ENCODE measurements at places on chromosomes 16 and 17. TPM values are rescaled to one million over a fixed set of nuclear protein-coding genes. Genes with fewer than 3 reads are reported as not detected.

GRCh38 chr16:53864819-53865493 lies 161.0 kb downstream of the FTO start:
- no peak for DNase-seq

GRCh38 chr17:8823279-8823678 lies 24.1 kb upstream of the MFSD6L start:
- DNase-seq, result no peak

The HSD11B2 gene
- polyA plus RNA-seq, result 0.07 TPM

The FADS6 gene
- not detected for polyA plus RNA-seq

The CD300A gene
- polyA plus RNA-seq, result not detected

The NFATC2IP gene
- polyA plus RNA-seq, result 23.6 TPM

DNA sequence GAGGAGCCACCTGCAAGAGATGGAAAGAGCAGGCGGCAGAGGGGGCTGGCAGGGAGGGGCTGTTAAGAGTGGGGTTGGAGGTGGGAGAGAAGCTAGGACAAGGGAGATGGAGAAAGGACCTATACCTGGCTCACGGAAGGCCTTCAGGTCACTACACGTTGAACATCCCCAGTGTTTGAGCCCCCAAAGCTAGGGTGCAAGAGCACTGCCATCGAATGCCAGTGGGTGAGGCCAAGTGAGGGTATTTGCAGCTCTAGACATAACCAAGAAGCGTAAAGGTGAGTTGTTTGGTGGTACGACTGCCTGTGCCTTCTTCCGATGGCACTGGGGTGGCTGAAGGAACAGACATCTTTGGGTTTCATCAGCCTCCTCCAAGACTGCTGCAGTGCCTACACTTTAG lies 17.0 kb upstream of the HERPUD1 start:
- no peak for DNase-seq

The FBXO39 gene
- polyA plus RNA-seq, result 0.07 TPM

DNA sequence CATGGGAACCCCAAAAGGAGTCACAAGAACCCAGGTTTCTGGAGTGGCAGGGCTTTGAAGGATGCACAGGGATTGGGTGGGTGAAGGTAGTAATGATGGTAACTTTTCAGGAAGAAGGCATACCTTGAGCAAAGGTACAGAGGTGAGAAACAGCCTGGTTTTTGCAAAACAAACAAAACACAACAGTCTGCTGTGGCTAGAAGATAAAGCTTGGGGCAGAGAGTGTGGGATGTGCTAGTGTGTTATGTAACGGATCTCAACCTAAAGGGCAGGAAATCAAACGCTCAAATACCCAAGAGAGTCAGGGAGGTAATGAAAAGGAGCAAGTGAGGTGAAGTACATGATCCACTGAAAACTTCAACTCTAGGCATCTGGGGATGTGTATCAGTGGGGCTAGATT lies 4.6 kb downstream of the PTGES3L start:
- DNase-seq, result no peak

The DPEP3 gene
- not detected for polyA plus RNA-seq

The FOXL1 gene
- polyA plus RNA-seq, result 4.9 TPM

GRCh38 chr17:8243827-8244226 lies 4.0 kb downstream of the CTC1 start:
- no peak for DNase-seq

DNA sequence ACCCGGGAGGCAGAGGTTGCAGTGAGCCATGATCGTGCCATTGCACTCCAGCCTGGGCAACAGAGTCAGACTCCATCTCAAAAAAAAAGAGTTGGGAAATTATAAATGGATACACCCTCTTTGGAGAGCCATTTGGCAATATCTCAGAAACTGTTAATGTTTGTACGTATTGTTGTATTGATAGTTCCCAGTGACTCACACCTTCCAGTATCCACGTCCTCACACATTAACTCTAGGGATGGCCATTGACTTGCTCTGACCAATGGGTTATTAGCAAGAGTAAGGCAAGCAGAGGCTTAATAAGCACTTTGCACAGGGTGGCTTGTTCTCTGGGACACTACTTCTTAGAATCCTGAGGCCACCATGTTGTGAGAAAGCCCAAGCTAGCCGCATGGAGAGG lies 107.6 kb upstream of the LHX1 start:
- no peak for DNase-seq

GRCh38 chr17:50117202-50118051 lies 12.5 kb downstream of the SAMD14 start:
- DNase-seq, result no peak

DNA sequence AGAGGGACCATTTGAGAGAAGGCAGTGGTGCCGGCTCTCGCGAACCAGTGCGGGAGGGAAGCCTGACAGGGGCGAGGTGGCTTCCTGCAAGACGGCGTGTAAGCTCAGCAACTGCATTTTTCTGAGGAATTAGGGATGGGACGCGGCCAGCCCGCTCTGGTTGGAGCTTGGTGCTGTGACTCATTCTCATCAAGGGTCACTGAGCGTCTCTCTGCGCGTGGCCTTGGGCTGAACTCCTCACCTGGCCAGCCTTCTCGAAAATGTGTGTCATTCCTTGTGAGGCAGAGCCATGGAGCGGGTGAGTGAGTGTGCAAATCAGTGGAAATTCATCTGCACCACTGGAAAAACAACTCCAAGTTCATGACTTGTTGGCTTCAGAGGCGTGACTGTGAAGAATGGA lies 52.8 kb downstream of the NTN1 start:
- no peak for DNase-seq

The PABPN1L gene
- not detected for polyA plus RNA-seq

DNA sequence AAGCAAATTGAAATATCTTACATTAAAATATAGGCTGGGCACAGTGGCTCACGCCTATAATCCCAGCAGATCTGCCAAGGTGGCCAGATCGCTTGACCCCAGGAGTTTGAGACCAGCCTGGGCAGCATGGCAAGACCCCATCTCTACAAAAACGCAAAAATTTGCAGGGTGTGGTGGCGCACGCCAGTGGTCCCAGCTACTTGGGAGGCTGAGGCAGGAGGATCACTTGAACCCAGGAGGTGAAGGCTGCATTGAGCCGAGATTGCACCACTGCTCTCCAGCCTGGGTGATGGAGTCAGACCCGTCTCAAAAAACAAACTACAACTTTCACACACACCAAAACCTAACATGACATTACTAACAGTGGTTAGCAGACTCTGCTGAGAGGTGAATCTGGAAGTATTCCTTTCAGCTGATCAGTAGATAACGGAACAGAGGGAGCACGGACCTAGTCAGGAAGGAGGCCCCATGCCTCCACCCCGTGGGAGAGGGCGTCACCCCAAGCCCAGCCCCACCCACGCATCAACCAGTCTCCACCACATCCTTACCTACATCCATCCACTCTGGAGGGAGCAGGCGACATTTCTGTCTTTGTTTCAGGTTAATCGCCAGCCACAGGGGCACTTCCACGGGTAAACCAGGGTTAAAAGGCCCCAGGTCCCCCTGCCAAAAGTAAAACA lies 1.7 kb downstream of the GINS2 start:
- no peak for DNase-seq

- DNase-seq, result no peak
These were observed 82.4 kb upstream of the KIFC3 start for GRCh38 chr16:57884655-57885133.

- no peak for DNase-seq
These were observed 38.8 kb downstream of the SHISA6 start for GRCh38 chr17:11279776-11280344.

DNA sequence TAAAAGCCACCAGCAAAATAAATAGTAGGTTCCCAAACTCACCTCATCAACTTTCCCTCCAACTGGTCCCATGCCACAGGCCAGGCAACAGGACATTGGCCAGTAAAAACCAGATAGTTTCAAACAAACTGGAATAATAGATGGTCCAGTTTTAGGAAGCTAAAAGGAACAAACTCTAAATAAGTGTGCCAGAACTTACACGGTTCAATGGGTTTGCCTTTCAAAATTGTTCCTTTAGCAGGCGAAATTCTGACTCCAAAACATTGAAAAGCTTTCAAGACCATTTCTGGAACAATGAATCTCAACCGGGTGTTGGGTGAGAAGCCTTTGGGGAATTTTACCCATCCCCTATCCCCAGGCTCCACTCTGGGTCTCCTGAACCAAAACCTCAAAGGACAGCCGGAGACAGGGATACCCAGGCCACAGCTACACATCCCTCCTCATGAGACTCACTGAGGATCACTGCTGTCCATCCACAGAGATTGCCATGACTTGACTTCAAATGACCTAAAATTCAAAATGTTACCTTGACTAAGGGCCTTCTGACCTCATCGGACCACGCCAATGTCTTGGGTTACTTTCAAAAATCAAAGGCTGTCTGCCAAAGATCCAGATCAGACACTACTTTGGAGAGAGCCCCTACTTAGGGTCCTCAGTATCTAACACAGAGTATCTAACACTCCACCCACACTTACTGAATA lies 13.0 kb downstream of the AXIN2 start:
- no peak for DNase-seq

DNA sequence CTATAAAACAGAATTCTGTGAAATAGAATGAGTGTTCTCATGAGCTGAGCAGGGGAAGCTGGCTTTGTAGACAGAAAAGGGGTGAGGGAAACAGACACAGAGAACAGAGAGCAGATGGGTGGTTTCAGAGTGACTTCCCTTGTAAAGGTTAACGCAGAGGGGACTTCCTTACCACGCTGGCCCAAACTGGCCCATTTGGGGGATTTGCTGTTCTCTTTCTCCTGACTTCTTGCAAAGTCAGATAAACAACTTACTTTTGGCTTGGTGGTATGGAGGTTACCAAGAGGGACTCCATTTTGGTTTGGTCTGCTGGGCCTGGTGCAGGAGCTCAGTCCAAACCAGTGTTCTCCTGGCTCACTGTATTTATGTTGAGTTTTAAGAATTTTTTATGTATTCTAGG lies 48.4 kb downstream of the SEC14L1 start:
- no peak for DNase-seq

GRCh38 chr16:83913245-83913633 lies 14.3 kb downstream of the MLYCD start:
- DNase-seq, result no peak

The AIPL1 gene
- not detected for polyA plus RNA-seq

The ECI1 gene
- 63.9 TPM for polyA plus RNA-seq

The KRTAP4-4 gene
- polyA plus RNA-seq, result not detected

DNA sequence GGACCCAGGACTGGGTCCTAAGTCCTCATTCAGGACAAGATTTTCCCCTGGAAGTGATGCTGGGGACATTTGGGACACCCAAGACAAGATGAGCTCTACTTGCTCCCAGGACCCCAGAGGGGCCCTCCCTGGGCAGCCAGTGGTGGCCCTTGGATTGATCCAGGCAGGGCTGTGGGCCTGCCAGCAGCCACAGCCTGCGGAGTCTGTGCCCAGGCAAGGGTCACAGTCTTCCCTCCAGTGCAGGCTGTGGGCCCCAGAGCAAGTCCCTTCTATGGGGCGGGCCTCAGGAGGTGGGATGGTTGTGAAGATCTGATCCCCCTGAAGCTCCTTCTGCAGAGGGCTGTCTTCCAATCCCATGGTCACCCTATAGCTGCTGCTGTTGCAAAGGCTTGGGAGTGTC lies 12.6 kb downstream of the CA7 start:
- DNase-seq, result no peak

DNA sequence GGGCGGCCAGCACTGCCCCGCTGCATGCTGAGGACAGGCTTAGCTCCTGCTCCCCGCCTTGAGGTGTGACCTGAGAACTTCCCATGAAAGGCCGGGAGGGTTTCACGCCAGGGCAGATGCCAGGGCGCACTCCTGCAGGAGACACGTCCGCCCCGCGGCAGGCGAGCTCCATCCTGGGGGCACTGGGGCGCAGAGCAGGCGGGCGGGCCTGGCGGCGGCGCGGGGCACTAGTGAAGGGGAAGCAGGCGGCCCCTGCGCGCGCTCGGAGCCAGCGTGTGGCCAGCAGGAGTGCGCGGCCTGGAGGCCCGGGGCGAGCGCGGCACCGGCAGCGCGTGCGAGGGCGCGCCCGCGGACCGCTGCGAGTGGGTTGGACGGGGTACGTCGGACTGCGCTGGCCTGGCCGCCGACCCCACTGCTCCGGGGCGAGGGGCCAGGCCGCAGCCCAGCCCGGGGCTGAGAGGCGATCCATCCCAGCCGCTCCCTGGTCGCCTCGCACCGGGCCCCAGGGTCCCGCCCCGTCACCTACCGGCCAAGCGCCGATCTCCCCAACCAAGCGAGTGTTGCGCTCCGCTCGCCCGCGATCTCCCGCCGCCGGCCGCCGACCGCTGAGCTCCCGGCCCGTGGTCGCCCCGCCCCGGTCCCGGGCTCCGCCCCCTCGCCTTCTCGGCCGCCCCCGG lies at the start of gene MAP3K14:
Gene MAP3K14 (minus strand): TSS at position 587 of the 677 bp plus-strand sequence. CDS start 26,275 bp downstream, outside the sequence.
- no peak for DNase-seq

The KRT32 gene
- 0.38 TPM for polyA plus RNA-seq

The CD300LF gene
- not detected for polyA plus RNA-seq

DNA sequence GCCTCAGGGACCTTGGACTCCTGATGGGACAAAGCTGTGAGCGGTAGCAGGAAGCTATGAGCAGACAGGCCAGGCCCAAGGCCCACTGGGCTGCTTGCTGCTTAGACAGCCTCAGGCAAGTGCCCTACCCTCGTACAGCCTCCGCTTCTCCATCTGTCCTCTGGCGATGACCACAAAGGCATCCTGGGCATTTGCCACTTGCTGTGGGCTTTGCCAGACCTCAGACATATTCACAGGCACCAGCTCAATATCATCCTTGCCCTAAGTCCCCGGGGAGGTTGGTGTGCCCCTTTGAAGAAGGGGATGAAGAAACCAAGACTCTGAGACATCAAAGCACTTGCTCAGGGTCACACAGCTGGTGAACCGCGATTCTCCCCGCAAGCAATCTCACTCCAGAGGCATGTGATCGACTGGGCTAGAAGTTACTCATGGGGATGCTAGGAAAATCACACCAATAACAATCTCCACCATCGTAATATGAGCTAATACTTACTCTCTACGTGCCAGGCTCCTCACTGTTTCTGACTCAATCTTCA lies 21.7 kb downstream of the PPL start:
- no peak for DNase-seq

DNA sequence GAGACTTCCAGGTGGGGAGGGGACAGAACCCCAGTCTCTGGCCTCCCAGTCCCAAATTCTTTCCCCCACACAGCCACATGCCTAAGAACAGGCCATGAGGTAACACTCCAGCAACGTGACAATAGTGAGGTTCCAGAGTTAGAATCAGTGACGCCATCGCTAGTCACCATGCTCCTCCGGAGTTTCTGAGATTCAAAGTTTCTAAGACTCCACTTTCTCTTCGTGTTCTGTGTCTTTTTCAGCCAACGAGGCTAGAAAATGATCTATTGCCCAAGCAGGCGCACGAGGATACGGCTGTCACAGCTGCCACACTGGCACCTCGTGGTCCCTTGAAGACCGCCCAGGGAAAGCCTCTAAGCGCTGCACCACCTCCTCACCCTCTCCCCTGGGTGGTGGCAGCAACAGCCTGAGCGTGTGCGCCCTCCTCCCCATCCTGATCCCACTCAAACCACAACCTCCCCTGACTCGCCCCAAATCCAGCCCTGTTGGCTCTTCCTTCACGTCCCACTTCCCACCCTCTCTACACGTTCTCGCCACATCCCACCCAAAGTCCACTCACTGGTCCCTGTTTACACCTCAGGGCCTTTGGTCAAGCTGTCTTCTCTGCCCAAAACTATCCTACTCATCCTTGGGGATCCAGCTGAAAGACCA lies 1.0 kb downstream of the MCRIP1 start:
- no peak for DNase-seq

The TAC4 gene
- polyA plus RNA-seq, result not detected
